ENCODE measurements at places on chromosomes 2 and 18.

DNA sequence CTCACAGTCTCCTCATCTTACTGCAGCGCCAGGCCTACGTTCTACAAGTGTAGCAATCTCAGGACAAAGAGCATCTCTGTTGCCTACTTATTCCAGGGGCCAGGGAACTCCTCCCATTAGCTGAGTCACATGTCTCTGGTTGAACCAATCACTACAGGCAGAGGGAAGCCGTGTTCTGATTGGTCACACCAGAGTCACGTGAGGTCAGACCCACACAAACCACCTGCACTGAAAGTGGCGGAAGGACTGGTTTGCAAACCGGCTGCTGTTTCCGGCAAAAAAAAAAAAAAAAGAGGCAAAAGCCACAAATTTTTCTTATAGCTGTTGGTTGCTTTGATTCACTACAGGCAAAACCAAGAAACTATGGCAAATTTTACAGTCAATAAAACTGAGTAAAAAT, 21.9 kb upstream of the USP14 start:
- DNase-seq = no peak

DNA sequence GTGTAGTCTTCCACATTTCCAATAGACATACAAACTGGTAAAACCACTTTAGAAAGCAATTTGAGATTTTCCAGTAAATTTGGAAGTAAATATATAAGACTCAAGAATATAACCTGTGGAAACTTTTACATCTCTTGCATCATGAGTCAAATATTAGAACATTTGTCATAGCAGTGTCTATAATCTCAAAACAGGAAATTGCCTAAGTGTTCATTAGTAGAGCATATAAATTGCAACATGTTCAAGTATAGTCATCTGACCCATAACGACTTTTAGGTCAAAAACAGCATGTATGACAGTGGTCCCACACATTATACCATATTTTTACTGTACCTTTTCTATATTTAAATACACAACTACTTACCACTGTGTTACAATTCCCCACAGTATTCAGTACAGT, 555.9 kb upstream of the VRK2 start:
- no peak for DNase-seq

GRCh38 chr2:240195316-240195861, 54.9 kb upstream of the OTOS start:
- no peak for DNase-seq

GRCh38 chr2:9820020-9820973, 23.0 kb upstream of the TAF1B start:
- no peak for DNase-seq

DNA sequence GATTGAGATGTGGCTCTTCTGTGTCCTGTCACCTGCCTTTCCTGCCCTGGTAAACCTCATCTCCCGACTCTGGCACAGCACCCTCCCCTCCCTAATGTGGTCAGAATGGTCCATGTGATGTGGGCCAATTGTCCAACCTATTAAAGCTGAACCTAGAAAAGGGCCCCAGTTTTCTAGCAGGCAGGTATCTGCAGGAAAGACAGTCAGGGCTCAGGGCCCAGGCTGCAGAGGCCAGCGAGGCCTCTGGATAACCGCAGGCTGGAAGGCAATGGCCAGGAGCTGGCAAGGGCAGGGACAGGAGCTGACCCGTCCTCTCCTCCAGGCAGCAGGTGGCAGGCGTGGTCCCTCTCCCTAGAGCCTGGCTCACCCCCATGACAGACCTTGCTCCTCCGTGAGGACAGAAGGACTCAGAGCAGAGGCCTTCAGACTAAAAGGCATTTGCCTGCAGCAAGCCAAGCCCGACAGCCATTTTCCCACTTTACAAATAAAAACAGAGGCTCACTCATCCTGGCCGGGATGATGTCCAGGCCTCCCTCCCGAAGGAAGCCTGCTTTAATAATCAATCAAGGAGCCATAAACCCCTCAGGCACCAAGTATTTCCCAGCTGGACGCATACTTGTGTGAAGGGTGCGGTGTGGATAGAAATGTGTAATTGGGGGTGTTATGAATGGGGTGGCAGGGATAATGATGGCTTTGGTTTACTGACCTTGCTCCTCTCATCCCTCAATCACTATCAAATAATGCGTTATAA, 107.1 kb downstream of the TWIST2 start:
- no peak for DNase-seq

DNA sequence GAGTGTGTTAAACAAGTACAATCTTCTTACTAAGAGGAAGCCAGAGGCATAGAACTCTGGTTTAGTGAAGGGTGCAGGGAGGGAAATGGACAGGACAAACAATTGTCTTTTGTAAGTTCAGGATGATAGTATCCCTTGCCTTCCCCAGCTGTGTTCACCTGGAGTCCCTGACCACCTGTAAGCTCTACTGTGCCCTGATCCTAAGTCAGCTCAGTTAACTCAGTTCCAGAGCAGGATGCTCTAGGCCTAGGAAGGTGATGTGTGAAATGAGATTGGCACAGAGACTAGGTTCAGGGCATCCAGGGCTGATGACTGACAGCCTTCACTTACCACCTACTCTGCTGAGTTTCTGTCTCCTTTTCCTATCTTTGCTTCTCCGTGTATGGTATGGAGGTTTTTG, 333.0 kb downstream of the SUCLG1 start:
- no peak for DNase-seq

DNA sequence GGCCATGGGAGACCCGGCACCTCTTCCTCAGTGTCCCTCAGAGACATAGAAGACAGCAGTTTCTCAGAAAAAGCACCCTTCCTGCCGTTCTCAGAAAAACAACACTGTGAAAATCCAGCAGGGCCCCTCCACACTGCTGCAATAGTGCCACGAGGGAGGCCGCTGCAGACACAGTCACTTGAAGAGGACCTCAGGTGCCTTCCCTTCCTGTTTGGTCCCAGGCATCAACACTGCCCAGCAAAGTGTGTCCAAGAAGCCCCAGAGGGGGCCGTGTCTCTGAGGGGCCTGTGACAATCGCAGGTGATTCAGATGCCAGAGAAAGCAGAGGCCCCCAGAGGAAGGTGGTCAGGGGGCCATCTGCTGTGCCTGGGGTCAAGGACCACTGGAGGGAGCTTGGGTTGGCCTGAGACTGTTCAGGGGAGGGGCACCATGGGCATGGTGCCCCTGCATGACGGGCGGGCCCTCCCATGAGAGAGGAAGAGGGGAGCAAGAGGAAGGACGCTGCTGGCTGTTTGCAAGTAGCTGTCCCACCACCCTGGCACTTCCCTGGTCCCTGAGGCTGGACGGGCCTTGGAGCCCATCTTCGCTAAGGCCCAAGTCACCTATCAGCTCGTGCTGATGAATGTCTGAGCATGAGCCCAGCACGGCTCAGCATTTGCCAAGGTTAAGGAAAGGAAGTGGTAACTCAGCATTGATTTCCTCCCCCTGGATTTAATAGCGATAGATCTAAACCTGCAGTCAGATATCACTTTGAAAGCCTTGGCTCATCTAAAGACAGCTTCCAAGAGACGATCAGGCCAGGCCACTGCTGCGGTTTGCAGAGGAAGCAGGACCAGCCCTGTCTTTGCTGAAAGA, 9.1 kb downstream of the TWIST2 start:
- DNase-seq = no peak

Measured in midbrain (tissue), 1 donor.